Osteocyte (in vitro differentiated cells): ENCODE measurements at places on chromosomes 6 and 20. TPM values are rescaled to one million over a fixed set of nuclear protein-coding genes. Genes with fewer than 3 reads are reported as not detected.

Gene PRDM13
- total RNA-seq = not detected in 2 replicates

Gene CLPSL2
- not detected in 2 replicates for total RNA-seq

- H3K27ac ChIP-seq = no peak overlapping the region
- H3K27me3 ChIP-seq = peaks cover 87% of the 10 kb centered on the region
- no peak for DNase-seq
Observed at GRCh38 chr6:6006006-6006427, 708 bp downstream of the NRN1 start.

DNA sequence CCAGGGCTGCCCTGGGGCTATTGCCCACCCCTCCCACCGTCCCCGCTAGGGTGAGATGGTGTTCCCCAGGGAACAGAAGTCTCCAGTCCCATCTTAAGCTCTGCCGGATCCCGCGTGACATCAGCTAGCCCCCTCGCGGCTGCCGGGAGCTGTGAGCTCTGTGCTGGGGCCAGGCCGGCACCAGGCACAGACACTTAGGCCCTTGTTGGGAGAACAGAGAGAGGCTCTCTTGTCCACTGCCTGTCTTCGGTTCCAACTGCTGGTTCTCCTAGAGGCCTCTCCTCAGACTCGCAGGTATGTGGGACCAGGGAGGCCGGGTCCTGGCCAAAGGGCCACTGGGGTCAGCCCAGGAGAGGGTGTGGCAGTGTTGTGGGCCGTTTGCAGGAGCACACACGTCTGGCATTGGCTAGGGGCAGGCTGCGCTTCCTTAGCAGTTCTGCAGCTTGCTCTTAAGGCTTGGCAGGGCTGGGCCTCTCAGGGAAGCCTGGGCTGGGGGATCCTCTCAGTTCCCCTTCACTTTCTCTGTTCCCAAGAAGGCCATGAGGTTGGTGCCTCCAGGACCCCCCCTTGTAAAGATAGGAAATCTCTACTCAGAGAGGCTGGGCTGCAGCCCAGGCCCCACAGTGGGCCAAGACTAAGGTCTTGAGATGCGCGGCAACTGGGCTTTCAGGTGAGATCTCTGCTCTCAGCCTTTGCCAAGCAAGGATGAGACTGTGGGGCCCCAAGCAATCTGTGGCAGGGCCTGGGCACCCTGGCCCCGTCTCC lies 6.3 kb downstream of the SGK2 start:
- DNase-seq = no peak
- no peak overlapping the region for H3K27ac ChIP-seq
- no peaks in the 10 kb centered on the region for H3K27me3 ChIP-seq
- no peaks in the 10 kb centered on the region for H3K4me1 ChIP-seq
- no peak overlapping the region for H3K4me3 ChIP-seq

DNA sequence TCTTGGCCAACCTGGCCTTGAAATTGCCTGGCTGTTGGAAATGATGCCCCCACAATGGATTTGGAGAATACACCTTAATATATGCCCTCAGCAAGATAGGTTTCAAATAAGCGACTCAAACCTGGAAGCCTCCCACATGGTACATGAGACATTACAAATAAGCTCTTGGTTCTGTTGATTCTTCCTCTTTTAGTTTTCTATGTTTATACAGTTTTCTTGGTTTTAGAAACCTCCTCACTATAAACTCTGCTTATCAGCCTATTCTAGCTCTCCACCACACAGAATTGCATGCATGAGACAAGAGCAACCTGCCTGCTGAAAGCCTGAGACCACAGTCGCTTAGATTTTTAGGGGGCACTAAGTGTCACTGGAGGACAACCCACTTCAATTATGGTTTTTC lies 108.8 kb upstream of the PREP start:
- H3K27me3 ChIP-seq = peaks cover 5% of the 10 kb centered on the region
- H3K4me3 ChIP-seq = no peak overlapping the region
- peaks cover 17% of the 10 kb centered on the region for H3K4me1 ChIP-seq
- no peak for DNase-seq

Gene TRAPPC3L
- total RNA-seq = not detected in 2 replicates
